ENCODE measurements at places on chromosomes 6 and 20.

DNA sequence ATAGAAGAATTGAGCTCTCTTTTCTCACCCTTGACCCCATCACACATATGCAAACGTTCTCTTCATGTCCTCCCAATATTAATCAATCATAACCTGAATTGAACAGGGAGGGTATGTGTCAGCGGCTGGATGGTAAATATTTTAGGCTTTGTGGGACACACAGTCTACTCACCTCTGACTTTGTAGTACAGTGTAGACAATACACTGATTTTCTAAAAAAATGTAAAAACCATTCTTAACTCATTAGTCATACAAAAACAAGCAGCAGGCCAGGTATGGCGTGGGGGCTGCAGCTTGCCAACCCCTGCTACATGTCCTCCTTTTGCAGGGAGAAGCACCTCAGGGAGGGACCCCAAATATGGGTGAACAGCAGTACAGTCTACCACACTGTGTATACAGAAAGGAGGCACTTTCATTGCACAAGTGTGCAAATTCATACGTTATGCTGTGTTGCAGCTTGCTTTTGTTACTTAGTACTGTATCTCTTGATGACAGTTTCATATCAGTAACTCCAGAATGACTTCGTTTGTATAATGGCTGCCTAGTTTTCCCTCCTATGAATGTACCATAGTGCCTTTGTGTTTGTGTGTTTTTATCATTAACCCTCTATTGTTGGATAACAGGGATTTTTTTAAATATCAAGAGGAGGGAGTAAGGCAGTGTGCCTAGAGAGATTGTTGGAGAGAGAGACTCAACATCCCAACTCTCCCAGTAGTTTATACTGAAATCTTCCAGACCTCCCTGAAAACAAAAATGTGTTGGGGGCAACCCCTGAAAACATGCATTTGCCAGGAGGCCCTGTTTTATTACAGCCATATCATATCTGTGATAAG is 214.3 kb downstream of the ZMYND8 start:
- no peak for DNase-seq

GRCh38 chr6:97066056-97066455 is 141.5 kb downstream of the KLHL32 start:
- no peak for DNase-seq

GRCh38 chr20:21100578-21101452 is 5.3 kb downstream of the LINC00237 start:
- DNase-seq: peak; percentile 28

GRCh38 chr6:14506656-14507246 is 389.2 kb downstream of the CD83 start:
- no peak for DNase-seq

- no peak for DNase-seq
Observed at GRCh38 chr6:4943716-4944115, 60.1 kb downstream of the RPP40 start.

- no peak for DNase-seq
Observed at GRCh38 chr20:40156600-40157317, 532.3 kb downstream of the MAFB start.

DNA sequence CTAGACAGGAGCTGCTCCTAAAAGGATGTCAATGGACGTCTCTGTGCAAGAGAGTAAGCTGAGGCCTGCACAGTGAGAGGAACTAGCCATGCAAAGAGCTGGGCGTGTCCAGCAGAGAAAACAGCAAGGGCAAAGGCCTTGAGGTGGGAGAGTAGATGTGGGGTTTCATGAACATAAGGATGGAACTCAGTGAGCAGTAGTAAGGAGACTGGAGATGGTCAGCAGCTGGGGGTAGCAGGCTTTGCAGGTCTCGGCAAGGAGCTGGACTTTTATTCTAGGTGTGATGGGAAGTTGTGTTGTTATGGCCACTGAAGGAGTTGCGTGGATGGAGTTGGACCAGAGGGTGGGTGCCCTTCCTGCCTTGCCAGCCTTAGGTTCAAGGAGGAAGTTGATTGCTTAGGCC is 90.7 kb upstream of the SIRPA start:
- no peak for DNase-seq

DNA sequence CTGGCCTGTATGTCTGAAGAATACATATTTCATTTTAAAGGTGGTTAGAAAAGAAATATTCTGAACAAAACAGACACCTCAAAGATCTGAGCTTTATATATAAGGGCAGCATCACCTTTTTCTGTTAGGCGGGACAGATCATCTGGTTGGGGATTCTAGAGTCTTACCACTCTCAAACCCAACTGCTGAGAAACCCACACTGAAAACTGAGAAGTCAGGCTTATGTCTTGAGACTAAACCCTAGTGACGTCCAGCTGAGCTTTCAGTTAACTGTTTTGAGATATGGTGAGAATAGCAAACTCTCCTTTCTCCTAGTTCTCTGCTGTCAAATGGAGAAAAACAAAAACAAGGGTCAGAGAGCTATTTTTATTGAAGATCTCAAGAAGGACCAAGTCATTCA is 63.7 kb upstream of the CCN6 start:
- DNase-seq: no peak

DNA sequence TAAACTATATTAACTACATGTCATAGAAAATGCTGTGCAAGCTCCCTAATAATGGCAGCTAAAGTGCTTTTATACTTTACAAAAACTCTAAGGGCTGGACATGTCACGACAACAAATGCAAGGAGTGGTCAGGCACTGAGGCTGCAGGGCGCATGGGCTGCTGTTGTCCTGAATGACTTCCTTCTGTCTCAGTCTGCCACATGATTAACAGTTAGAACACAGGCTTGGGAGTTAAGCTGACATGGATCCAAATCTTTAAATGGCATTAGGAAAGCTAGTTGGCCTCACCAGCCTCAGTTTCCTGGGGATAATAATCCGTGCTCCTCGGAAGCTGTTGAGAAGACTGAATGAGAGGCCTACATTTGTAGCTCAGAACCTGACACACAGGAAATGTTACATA is 57.4 kb downstream of the PREP start:
- DNase-seq: no peak

DNA sequence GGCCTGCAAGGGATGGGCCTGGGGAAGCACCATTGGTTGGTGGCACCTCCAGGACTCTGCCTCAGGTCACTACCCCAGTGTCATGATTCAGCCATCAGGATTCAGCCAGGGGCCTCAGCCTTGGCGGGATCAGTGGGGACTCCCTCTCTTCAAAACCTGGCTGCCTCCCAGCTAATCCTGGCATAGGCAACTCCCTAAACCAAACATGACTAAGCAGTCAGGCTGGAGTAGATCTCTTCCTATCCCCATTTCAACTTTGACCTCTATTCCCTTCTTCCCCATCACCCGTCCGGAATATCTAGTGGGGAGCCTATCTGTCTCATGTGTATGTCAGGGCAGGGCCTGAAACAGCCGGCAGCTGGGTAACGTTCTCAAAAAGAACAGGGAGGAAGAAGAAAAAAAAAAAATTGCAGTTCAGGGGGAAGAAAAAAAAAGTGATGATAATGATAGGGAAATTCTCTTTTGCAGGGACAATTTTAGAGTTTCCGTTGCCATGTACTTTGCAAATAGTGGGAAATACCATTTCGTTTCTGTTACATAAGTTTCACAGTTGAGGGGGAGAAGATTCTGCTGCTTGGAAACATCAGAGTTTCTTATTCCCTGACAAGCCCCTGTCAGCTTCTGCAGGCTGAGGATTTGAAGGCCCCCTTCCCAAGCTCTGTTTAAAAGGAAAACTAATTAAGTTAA is 4.1 kb upstream of the PREX1 start:
- DNase-seq: peak; percentile 45

DNA sequence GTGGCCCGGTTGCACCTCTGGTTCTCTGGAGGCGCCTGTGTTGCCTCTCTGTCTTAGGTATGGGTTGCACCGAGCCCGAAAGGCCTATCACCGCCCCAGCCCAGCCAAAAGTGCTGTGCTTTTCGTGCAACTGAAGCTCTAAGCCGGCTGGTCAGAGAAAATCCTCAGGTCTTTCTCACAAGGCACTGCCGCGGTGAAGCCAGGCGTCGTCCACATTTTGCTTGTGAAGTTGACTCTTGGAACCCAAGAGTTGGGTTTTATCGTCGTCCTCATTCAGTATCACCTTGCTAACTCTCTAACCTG is 726 bp upstream of the EMILIN3 start:
- DNase-seq: no peak

DNA sequence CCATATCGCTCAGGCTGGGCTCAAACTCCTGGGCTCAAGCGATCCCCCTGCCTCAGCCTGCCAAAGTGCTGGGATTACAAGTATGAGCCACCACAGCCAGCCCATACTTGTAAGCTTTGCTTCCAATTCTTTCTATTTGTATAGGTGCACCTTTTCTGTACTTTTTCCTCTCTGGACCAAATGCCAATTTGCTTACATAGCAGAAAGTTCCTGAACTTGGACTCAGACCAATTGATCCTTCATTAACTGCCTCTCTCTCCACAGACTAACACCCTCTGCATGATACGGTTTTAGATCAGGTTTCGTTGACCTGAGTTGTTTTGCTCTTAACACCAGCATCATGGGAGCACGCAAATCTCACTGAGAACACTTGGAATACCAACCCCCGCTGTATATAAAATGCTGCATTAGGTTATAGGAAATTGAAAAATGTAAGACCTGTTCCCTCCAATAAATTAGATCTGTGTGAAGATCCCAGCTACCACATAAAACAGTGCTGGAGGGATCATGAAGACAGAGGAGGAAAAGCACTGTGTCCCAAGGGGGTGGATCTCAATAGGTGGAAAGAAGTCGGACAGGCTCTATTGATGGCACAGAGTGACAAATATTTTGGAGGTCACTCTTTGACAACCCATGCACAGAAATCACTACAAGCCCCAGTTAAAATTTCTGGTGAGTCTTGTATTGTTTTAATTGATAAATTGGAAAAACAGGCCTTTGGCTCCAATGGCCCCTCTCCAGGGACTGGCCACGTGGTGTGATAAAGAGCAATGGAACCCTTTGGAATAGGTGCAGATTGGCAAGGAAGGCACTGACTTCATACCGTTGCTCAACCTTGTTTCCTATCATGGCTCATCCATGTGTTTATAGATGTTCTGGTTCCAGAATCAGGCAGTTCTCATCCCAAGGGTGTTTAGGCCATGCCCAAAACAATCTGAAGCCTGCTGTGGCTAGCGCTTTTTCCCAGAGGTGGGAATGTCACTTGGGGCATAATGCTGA is 51.2 kb downstream of the ISM1 start:
- DNase-seq: no peak

DNA sequence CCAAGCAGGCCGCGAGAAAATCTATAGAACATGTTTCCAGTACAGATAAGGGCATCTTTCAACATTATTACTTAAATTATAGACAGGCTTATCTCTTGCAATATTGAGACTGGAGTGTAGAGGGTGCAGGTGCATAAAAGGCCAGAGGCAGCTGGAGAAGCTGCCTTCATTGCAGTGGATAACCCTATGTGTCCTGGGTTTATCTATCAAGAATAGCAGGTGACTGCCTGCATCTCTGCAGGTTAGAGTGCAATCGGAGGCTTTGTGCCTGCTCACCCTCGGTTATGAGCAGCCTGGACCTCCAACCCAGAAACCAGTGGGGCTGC is 28.7 kb upstream of the ECI2 start:
- no peak for DNase-seq

DNA sequence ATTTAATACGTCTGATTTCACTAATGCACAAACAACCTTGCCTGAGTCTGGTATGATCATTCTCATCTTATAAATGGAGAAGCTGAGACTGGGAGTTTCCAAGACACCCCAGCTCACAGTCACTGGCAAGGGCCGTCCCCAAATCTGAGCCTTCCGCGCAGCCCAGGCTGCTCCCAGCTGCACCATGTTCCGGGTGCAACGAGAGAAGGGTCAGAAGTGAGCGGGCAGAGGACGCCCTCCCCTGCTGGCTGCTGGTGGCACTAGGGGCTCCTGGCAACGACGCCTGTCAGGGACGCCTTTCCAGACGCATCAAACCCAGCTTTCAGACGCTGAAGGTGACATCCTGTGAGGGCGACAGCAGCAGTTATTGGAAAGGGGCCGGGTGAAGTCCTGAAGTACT is 115.3 kb upstream of the PROKR2 start:
- DNase-seq: no peak

GRCh38 chr6:22892452-22892851 is 323.1 kb downstream of the HDGFL1 start:
- peak; percentile 98 for DNase-seq

DNA sequence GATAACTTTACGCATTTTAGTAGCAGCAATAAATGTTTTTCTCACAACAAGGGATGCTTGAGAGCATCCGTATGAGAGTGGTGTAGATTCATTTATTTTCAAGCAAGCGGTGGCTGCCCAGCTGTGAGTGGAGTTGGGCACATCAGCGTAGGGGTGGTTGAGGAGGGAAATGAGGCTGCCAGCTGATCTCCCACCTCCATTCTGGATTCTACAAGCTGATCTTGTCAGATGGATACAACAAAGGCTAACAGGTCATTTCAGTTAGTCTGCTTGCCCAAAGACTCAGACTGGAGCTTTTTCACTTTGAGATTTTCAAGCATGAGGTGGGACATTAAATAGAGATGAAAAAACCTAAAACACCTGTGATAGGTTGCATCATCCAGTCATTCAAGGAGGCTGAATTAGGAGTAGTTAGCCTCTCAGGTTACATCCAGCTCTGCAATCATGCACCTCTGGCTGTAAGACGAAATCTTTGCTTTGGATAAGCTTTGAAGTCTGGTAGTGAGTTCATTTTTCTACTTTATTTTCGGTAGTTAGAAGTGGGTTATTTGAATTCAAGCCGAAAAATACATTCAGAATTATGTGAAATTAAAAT is 1.9 kb upstream of the BACH2 start:
- no peak for DNase-seq

GRCh38 chr6:88848870-88849269 is 114.5 kb downstream of the RNGTT start:
- DNase-seq: no peak

DNA sequence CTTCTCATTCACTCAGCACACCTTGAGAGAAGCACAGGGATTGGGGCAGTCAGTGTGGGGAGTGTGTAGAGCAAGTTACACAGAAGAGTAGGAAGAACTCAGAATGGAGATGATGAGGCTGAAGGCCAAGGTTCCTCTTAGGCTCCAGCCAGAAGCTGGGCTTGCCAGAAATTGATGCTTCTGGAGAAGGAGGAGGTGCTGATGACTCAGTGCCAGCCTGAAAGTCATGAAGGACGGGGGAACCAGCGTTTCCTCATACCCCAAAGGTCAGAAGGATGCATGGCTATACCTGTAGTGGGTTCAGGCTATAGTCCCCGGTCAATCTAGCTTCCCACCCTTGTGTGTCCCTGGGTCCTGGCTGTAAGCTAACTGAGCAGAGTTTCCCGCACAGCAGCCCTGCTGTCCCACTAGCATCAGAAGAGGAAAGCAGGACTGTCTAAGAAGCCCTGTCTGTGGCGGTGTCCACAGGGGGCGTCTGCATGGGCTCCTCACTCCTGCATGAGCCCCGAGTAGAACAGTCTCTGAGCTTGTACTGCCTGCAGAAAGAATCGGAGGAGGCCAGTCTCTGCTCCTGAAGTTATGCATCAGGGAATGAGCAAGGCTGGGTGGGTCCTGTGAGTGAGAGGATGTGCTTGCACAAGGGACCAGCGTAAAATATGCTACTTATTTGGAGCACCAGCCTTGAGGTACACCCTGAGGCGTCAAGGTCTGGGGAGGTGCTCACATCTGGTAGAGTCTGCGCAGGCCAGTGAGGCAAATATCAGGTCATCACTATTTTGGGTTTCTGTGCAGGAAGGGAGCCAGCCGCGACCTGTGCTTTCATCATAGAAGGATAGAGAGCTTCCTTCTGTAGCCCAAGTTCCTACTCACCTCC is 148.5 kb downstream of the MRPL14 start:
- no peak for DNase-seq

GRCh38 chr20:8656335-8656734 is 412.6 kb upstream of the PLCB4 start:
- no peak for DNase-seq

Measured in fibroblast of upper back skin (primary cell).